ENCODE measurements at places on chromosomes 5 and 9. TPM values are rescaled to one million over a fixed set of nuclear protein-coding genes. Genes with fewer than 3 reads are reported as not detected.
A peak's percentile ranks its signal among the peaks of the same experiment; 100 is the strongest.

DNA sequence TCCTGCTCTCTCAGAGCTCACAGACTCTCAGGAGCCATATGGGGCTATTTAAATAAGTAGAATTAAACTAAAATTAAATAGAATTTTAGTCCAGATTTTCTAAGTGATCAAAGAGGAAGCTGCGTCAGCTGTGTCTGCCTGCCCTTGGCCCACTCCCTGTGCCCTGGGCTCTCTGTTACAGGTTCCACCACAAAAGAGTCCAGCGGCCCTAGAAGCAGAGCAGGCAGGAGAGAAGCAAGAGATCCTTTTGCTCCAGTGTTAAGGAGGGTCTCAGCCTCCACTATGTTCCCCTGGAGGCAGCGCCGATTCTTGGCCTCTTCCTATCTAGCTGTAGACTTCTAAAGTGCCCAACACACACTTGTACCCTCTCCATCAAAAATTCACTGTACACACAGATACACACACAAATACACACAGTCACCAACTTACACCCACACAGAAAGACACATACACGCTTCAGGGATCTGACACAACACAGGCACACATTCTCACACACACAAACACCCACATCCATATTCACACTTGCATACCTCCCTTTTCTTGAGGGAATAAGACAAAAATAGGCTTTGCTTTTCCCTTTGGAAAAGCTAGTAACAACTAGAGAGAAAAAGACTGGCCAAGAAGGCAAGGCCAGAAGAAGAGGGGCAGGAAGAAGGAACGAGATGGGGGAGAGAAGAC is 5.5 kb upstream of the TNIP1 start:
- H3K4me1 ChIP-seq, result peaks cover 11% of the 10 kb centered on the region
- DNase-seq, result no peak
- H3K27me3 ChIP-seq, result peaks cover 8% of the 10 kb centered on the region
- no peaks in the 10 kb centered on the region for H3K36me3 ChIP-seq
- H3K4me3 ChIP-seq, result no peak overlapping the region
- H3K27ac ChIP-seq, result peak overlapping the region; percentile 1

GRCh38 chr9:100449420-100449819 is 22.5 kb downstream of the MSANTD3 start:
- H3K27ac ChIP-seq, result no peak overlapping the region
- H3K4me1 ChIP-seq, result peaks cover 6% of the 10 kb centered on the region
- H3K36me3 ChIP-seq, result peaks cover 13% of the 10 kb centered on the region
- H3K27me3 ChIP-seq, result peaks cover 1% of the 10 kb centered on the region

- H3K4me3 ChIP-seq, result no peak overlapping the region
- no peak for DNase-seq
- no peaks in the 10 kb centered on the region for H3K36me3 ChIP-seq
Measured at GRCh38 chr5:119897537-119898370, 268.4 kb downstream of the FAM170A start.

GRCh38 chr5:53407373-53407772 is 73.1 kb upstream of the FST start:
- H3K27ac ChIP-seq, result no peak overlapping the region
- no peaks in the 10 kb centered on the region for H3K27me3 ChIP-seq
- H3K4me1 ChIP-seq, result no peaks in the 10 kb centered on the region
- no peak overlapping the region for H3K4me3 ChIP-seq
- DNase-seq, result no peak

DNA sequence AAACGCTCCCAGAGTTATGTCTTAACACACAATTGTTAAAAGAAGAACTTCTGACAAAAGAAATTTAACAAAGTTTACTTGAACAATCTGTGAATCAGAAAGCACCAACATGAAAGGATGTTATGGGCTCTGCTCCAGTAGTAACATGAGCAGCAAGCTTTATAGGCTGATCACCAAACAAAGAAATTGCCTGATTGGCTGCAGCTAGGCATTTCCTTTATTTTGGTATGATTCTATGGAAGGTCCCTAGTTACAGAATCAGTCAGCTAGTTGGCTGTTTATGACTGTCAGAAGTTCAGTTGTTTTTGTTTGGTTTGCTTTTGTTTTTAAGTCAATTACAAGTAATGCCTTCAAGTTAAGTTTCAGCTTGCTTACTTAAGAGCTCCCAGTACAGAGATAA is 102.4 kb upstream of the SMC2 start:
- H3K27me3 ChIP-seq, result no peaks in the 10 kb centered on the region
- no peak for DNase-seq
- no peaks in the 10 kb centered on the region for H3K4me1 ChIP-seq
- no peaks in the 10 kb centered on the region for H3K36me3 ChIP-seq

DNA sequence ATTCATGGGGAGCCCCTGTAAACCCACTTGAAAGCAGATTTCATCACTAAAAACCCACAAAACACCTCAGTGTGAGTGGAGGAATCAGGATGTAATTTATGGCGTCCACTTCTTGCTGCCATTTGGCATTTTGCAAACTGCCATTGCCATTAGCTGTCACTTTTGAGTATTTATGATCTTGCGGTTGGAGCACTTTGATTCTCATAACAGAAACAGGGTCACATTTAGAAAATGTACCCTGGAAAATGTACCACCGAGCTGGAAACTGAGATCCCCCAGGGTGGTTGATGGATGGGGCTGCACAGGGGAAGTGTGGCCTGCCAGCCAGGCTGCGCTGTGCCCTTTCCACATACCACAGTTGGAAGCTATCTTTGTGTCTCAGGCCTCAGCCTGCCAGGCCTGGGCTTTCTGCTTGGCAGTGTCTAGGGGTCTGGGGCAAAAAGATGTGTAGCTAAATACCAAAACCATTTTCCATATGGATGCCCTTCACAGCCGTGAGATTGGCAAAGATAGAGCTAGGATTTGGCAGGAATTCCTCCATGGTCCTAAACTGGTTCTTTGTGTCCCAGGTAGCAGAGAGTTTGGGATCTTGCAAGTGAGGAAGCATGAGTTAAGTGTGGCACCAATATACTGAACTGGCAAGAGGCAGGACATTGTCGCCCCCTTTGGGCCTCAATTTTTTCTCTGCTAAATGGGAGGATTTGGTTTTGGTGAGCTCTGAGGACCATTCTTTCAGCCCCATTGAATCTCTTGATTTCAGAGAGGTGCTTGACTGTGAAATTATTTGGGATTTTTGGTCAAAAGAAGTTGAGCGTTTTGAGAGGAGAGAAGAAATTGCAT is 46.2 kb downstream of the GALNT10 start:
- peaks cover 9% of the 10 kb centered on the region for H3K4me1 ChIP-seq
- no peak overlapping the region for H3K4me3 ChIP-seq
- no peaks in the 10 kb centered on the region for H3K27me3 ChIP-seq
- DNase-seq, result no peak
- H3K27ac ChIP-seq, result no peak overlapping the region
- H3K36me3 ChIP-seq, result no peaks in the 10 kb centered on the region

Gene NPR3
- total RNA-seq, result not detected

Gene PSD2
- total RNA-seq, result 2.3 TPM

Gene INSL4
- not detected for total RNA-seq

Gene PDE6A
- not detected for total RNA-seq

Measured in glutamatergic neuron (in vitro differentiated cells).